ENCODE measurements at places on chromosomes 11 and 22.
A peak's percentile ranks its signal among the peaks of the same experiment; 100 is the strongest.

DNA sequence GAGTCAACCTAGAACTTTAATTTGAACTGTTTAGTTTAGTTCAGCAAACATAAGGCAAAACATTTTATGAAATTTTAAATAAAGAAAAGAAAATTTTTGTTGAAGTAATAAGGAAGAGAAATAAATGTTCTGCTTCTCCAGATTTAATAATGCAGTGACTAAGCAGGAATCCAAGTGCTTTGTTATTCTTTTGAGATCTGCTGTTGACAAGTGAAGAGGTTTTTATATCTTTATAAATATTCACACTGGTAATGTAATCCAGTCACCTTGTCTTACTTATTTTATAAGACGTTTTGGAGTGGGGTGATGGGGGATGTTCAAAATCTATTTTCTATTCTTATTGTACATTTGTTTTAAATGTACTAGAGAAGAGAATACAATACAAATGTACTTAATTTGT is 725.9 kb upstream of the CCDC179 start:
- DNase-seq = no peak

DNA sequence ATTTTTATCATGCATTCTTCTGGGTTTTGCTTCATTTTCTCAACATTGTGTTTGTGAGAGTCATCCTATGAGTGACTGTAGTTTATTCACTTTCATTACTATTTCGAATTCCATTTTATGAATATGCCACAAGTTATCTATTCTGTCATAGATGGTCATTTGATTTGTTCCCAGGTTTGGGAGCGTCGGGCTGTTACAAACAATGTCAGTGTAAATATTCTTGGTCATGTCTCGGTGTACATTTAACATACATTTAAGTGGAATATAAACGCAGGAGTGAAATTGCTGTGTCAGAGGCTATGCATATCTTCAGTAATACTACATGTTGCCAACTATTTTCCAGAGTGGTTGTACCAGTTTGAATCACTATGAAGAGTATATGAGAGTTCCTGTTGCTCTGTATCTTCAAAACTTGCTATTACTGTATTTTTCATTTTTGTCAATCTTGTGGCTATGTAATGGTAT is 2.4 kb downstream of the TRIM44 start:
- DNase-seq = no peak

DNA sequence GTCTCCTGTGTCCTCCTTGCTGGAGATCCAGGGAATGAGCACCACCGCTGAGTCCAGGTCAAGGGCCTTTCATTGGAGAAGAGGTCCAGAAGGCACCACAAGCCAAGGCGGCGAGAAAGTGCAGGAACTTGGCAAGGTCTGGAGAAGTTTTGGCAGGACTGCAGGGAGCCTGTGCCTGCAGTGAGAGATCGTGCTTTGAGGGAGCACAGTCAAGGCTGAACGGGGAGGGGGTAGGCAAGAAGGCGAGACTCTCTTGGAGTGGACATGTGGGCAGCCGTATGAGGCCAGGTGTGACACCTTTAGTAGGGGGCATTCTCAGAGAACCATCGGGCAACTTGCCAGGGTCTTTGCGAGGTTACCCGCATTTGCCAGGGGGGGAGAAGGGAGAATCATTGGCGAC is 30.5 kb downstream of the LRRC10B start:
- DNase-seq = no peak

GRCh38 chr11:120830085-120830620 is 193.7 kb upstream of the TBCEL start:
- no peak for DNase-seq

DNA sequence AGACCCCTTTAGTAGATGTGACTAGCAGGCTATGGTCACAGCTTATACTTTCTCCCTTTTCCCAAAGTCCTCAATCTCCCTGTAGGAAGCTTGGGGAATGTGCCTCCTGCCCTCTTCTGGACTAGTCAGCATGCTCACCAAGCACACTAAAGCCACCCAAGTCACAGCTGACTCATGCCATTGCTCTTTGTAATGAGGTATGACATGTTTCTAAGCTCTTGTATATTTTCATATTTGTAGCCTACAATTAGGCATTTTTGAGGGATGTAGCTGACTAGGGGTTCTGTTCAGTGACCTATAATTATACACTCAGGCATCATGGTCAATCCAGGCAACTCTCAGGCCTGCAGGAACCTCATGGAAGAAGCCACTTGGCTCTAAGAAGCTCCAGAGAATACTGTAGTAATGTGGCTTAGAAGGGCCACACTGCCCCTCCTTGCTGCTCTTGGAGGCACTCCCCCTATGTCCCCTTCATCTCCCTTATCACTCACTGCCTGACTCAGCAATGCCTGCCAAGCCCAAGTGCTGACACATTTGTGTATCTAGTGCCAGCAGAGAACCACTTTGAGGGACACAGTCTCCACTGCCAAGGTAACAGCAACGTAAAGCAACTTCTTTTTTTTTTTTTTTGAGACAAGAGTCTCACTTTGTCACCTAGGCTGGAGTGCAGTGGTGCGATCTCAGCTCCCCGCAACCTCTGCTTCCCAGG is 86.2 kb downstream of the RPL27A start:
- peak; percentile 86 for DNase-seq

DNA sequence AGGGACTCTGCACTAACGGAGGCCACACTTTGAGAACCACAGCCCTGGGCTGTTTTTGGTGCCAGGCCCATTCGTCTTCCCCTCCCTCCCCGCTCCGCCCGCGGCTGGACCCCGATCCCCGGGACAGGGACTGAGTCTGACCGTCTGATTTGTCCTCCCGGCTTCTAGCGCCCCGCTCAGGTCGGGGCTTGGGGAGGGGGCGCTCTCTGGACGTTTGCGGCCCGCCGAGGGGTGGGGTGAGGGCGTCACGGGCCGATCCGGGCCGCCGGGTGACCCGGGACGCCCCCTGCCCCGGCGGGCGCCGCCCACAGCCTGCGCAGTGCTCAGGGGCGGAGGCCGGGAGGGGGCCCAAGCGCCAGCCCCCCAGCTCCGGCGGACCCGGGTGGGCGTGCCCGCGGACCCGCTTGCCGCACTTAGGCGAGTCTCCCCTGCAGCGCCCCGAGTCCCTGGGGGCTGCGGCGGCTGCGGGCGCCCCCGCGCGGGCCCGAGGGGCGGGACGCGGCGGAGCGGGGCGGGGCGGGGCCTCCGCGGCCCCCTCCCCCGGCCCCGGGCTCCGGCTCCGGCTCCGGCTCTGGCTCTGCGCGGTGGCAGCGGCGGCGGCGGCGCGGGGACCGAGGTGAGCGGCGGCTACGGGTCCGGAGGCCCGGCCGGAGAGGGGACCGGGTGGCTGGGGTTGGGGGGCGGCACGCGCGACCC is 33.7 kb upstream of the PRR5 start:
- DNase-seq = no peak

DNA sequence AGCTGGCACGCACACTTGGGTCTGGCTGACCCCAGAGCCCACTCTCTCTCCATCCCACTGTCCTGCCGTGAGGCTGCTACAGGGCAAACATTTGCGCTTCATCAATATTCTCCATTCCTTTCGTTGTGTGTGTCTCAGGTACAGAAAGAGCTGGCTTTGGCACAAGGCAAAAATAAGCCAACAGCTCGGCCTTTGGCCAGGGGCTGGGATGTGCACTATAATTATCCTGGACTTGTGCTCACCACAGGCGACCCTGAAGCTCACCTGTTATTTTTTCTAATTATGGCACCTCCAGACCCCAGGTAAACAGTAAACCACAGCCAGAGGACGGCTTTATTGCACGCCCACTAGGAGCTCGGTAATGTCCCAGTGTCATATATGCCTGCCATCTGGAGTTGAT is 10.9 kb downstream of the ZMAT5 start:
- DNase-seq = no peak

GRCh38 chr22:27804470-27805297 is 3.1 kb upstream of the MN1 start:
- DNase-seq = peak; percentile 66

DNA sequence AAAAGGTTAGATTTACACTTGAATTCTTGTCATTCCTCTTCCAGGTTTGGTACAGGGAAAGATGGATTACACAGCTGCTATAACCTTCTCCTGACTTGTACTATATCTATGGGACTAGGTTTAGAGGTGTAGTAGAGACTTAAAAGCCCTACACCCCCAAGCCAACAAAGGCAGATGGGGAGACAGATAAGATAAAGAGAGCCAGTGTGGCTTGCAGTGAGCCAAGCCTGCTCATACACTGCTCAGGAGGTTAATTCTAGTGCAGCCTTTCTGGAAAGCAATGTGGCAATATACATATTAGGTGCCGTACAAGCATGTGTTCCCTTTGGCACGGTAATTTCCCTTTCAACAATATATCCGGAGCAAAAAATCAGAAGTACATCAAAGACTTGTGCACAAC is 10.8 kb downstream of the SIK3 start:
- DNase-seq = no peak

- peak; percentile 96 for DNase-seq
Observed at GRCh38 chr11:59550842-59551658, 39.7 kb downstream of the OR4D9 start.

GRCh38 chr11:3130269-3131071 is 34.6 kb downstream of the OSBPL5 start:
- DNase-seq = no peak

GRCh38 chr22:24214467-24215285 is 30.2 kb downstream of the GGT5 start:
- no peak for DNase-seq

DNA sequence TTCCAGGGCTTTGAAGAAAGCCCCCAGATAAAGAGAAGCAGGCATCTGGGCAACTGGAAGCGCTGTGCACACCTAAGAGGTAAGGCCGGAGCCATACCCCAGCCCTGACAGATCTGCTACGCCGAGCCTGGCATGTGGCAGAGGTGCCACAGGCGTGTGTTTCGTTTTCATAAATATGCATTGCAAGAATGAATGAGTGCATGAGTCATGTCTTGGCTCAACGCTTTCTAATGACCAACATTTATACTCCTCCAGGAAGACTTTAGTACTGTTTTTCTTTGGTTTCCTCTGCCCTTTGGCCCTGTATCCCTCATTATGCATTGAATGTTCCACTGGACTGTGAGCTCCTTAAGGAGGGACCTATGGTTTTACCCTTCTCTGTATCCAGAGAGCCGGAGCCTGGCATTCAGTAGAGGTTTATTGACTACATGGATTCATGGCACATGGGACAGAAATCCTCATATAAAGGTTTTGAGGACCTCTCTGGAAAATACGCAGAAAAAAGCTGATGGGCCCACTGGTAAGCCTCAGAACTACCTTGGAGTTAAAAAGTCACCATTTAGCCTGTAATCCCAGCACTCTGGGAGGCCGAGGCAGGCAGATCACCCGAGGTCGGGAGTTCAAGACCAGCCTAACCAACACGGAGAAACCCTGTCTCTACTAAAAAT is 38.9 kb upstream of the CSNK2A3 start:
- DNase-seq = peak; percentile 94

DNA sequence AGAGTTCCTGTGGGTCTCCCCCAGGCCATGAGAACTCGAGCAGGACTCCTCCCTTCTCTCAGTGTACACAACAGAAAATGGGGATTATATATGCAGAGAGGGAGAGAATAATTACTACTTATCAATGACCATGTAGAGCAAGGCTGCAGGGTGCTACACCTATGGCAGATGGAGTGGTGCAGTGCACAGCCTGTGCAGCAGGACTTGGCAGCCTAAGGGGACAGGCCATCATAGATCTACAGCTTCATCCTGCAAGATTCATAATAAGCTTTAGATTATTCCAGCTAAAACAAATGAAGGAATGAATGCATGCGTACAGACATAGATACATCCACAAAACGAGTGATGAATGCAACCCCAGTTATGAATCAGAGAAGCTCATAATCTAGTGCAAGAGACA is 8.4 kb upstream of the TP53I11 start:
- DNase-seq = no peak

GRCh38 chr22:17339095-17339693 is 30.1 kb upstream of the CECR2 start:
- no peak for DNase-seq

- DNase-seq = peak; percentile 60
Observed at GRCh38 chr11:69540118-69541000, 58.9 kb downstream of the LINC01488 start.

Data from kidney tubule cell (primary cell).